Activated CD4-positive, alpha-beta memory T cell treated with anti-CD3 and anti-CD28 coated beads, Interleukin-2, amount 10 ng/mL, durations not matched to agents 7 days and 5 days (primary cell): ENCODE measurements at places on chromosomes 3 and 15. TPM values are rescaled to one million over a fixed set of nuclear protein-coding genes. Genes with fewer than 3 reads are reported as not detected.

DNA sequence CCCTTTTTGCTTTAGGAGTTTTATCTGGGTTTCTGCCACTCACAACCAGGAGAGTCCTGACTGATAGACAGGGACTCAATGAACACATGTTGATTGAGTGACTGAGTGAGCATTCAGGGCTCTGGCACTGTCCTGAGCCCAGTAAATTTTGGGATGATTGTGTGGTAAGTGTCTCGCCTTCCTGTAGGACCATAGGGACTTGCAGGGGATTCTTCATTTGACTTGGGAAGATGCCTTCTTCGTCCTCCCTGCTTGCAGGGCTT is 22.3 kb upstream of the FLNB start:
- no peak for DNase-seq
- peaks cover 2% of the 10 kb centered on the region for H3K27me3 ChIP-seq
- peaks cover 26% of the 10 kb centered on the region for H3K4me1 ChIP-seq
- no peak overlapping the region for H3K4me3 ChIP-seq
- H3K36me3 ChIP-seq: peaks cover 4% of the 10 kb centered on the region

- peaks cover 8% of the 10 kb centered on the region for H3K4me1 ChIP-seq
- peaks cover 44% of the 10 kb centered on the region for H3K36me3 ChIP-seq
- H3K4me3 ChIP-seq: no peak overlapping the region
- no peak overlapping the region for H3K27ac ChIP-seq
- H3K27me3 ChIP-seq: no peaks in the 10 kb centered on the region
These were observed 20.3 kb downstream of the RAB5A start for GRCh38 chr3:19967208-19967607.

GRCh38 chr15:45458746-45459403 is 63.7 kb downstream of the SLC30A4 start:
- H3K27ac ChIP-seq: no peak overlapping the region
- no peaks in the 10 kb centered on the region for H3K27me3 ChIP-seq
- H3K4me3 ChIP-seq: peak overlapping the region; percentile 75
- peaks cover 48% of the 10 kb centered on the region for H3K4me1 ChIP-seq
- peak; percentile 84 for DNase-seq
- H3K36me3 ChIP-seq: no peaks in the 10 kb centered on the region

DNA sequence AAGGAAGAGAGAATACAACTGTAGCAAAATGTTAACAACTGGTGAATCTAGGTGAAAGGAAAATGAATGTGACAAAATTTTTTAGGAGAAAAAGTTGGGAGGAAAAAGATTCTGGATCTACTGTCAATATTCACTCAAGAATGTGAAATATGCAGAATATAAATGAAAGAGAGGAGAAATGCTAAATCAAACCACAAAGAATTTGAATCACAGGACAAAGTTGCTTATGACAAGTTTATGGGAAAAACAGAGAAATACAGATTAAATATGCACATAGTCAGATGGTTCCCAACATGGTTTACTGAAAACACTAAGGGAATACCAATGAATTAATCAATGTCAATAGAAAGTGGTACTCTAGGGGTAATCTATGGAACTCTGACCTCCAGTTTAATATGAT is 27.6 kb downstream of the C3orf33 start:
- no peak for DNase-seq
- H3K36me3 ChIP-seq: peaks cover 7% of the 10 kb centered on the region
- H3K4me1 ChIP-seq: no peaks in the 10 kb centered on the region
- no peak overlapping the region for H3K27ac ChIP-seq
- no peaks in the 10 kb centered on the region for H3K27me3 ChIP-seq
- H3K4me3 ChIP-seq: no peak overlapping the region

- no peak overlapping the region for H3K4me3 ChIP-seq
- peaks cover 13% of the 10 kb centered on the region for H3K36me3 ChIP-seq
- H3K4me1 ChIP-seq: peaks cover 13% of the 10 kb centered on the region
- DNase-seq: no peak
- H3K27me3 ChIP-seq: no peaks in the 10 kb centered on the region
These were observed 56.6 kb downstream of the RLBP1 start for GRCh38 chr15:89164712-89165211.

DNA sequence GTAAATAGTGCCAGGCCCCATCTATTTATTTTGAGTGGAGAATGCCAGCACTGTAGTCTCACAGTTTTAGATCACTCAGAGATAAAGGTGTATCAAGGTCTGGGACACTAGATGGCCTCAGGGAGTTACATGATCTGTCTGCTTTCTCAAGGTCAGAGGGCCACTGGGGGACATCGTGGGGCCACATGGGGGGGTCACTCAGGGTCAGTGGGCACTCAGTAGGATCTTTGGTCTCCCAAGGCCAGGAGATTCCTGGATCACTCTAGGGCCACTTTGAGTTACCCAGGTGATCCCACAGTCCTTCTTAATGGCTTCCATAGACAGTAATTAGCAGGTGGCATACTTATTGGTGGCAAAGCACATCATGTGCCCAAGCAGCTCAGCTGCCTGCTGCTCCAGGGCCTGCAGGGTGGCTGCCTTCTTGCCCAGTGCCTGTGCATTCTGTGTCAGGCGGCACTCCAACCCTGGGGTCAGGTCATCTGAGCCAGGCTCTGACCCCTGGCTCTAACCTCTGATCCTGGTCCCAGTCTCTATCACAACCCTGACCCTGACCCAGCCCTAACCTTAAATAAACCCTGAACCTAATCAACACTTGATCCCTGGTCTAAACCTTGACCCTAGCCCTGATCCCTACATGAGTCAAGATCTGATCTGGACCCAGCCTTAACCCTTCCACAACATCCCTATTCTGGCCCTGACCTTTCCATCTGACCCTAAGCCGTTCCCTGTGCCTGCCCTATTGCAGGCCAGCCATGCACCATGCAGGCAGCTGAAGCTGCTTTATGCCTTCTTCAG is 1.8 kb upstream of the LAMB2 start:
- H3K27ac ChIP-seq: no peak overlapping the region
- H3K4me3 ChIP-seq: no peak overlapping the region
- DNase-seq: no peak

FBXW12 gene
- total RNA-seq: not detected

LMOD3 gene
- total RNA-seq: not detected

MRPL46 gene
- total RNA-seq: 20.3 TPM

PCSK6 gene
- total RNA-seq: 0.53 TPM

RGMA gene
- 0.23 TPM for total RNA-seq
